ENCODE measurements at places on chromosomes 13 and 19. TPM values are rescaled to one million over a fixed set of nuclear protein-coding genes. Genes with fewer than 3 reads are reported as not detected.

DNA sequence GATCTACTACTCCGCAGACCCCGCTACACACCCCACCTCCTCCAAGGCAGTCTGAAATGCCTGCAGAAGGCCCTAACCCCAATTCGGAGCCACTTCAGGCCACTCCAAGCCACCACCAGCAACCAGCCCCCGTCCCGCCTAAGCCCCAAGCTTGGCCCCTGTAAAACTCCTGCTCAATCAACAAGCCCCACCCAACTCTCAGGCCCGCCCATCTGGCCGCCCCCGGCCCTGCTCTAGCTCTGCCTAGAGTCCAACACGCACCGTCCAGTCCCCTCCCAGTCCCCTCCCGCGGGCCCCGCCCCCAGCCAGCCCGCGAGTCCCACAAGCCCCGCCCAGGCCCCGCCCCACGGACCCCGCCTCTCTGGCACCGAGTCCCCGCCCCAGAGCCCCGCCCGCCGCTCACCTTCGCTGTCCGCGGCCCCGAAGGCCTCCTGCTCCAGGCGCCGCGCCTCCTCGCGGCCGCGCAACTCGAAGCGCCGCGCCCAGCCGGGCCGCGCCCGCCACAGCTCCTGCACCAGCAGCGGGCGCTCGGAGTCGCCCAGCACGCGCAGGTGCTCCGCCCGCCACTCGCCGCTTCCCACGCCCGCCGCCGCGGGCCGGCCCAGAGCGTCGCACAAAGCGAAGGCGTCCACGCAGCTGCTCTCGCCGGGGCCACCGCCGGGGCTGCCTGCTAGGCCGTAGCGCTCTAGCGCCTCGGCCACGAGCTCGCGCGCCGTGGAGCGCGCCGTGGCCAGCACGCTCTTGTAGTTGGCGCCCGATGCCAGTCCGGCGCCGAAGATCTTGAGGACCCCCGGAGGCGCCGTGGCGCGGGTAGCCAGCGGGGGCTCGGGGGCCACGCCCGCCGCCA is 1.6 kb downstream of the RASIP1 start:
- peaks cover 16% of the 10 kb centered on the region for H3K4me1 ChIP-seq
- peak; percentile 88 for DNase-seq
- H3K27ac ChIP-seq = peak overlapping the region; percentile 88

- H3K4me3 ChIP-seq = no peak overlapping the region
- H3K27ac ChIP-seq = no peak overlapping the region
- no peaks in the 10 kb centered on the region for H3K36me3 ChIP-seq
- H3K27me3 ChIP-seq = no peaks in the 10 kb centered on the region
- DNase-seq = no peak
Observed at GRCh38 chr13:71242201-71242600, 624.8 kb downstream of the DACH1 start.

- no peaks in the 10 kb centered on the region for H3K27me3 ChIP-seq
- no peak for DNase-seq
- H3K4me1 ChIP-seq = no peaks in the 10 kb centered on the region
- H3K36me3 ChIP-seq = no peaks in the 10 kb centered on the region
Observed at GRCh38 chr13:67075239-67075638, 154.9 kb downstream of the PCDH9 start.

- no peaks in the 10 kb centered on the region for H3K27me3 ChIP-seq
- peak overlapping the region; percentile 56 for H3K27ac ChIP-seq
- peak overlapping the region; percentile 45 for H3K4me3 ChIP-seq
Observed at GRCh38 chr19:38003438-38004185, 96.6 kb downstream of the SIPA1L3 start.

DNA sequence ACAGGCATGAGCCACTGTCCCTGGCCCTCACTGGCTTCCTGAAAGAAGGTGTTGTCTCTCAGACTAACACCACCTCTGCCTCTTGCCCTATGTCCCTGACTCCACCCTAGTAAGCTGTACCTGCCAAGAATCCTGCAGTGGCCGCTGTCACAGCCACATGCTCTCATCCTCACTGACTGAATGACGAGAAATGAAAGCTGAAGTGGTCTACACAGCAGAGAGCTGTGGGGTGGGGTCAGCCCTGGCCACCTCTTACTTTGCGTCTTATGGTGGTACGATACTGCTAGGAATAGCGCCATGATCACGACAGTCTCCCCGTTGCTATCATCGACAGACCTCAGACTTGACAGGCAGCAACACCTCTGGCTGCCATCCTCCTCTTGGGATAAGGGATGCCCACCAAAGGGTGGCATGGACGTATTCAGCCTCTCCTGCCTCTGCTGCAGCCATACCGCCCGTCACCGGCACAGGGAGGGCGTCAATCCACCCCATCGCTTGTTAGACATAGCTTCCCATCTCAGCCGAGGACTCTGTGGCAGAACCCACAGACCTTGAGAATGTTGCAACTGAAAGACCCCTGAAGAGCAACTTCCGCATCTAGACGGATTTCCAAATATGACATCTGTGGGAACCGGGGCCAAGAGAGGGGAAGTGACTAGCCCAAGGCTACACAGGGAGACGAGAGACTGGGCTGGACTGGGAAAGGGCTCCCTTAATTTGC is 809 bp downstream of the MYO1F start:
- no peak for DNase-seq
- peak overlapping the region; percentile 28 for H3K4me3 ChIP-seq
- H3K27me3 ChIP-seq = peaks cover 14% of the 10 kb centered on the region
- H3K36me3 ChIP-seq = no peaks in the 10 kb centered on the region

GRCh38 chr13:44573790-44574465 is 2.2 kb downstream of the TSC22D1 start:
- H3K4me1 ChIP-seq = peaks cover 45% of the 10 kb centered on the region
- no peaks in the 10 kb centered on the region for H3K36me3 ChIP-seq
- H3K27me3 ChIP-seq = no peaks in the 10 kb centered on the region
- DNase-seq = peak; percentile 56
- H3K27ac ChIP-seq = peak overlapping the region; percentile 98

DNA sequence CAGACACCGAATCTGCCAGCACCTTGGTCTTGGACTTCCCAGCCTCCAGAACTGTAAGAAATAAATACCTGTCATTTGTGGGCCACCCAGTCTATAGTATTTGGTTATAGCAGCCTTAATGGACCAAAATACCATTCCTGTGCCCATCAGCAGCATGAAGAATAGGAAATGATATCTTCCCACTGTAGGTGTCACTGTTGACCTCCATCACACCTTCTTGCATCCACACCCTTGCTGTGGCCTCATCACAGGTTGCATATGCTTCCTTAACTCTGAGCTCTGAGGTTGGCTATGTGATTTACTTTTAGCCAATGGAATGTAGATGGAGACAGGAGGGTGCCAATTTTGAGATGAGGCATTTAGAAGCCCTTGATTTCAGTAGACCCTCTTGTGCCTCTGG is 242.0 kb upstream of the TSHZ3 start:
- H3K4me3 ChIP-seq = no peak overlapping the region
- DNase-seq = no peak
- no peaks in the 10 kb centered on the region for H3K36me3 ChIP-seq
- H3K27ac ChIP-seq = no peak overlapping the region

GRCh38 chr13:22836475-22836874 is 344.3 kb upstream of the SGCG start:
- no peak overlapping the region for H3K4me3 ChIP-seq
- DNase-seq = no peak
- H3K36me3 ChIP-seq = no peaks in the 10 kb centered on the region
- no peaks in the 10 kb centered on the region for H3K27me3 ChIP-seq
- no peaks in the 10 kb centered on the region for H3K4me1 ChIP-seq
- H3K27ac ChIP-seq = no peak overlapping the region

DNA sequence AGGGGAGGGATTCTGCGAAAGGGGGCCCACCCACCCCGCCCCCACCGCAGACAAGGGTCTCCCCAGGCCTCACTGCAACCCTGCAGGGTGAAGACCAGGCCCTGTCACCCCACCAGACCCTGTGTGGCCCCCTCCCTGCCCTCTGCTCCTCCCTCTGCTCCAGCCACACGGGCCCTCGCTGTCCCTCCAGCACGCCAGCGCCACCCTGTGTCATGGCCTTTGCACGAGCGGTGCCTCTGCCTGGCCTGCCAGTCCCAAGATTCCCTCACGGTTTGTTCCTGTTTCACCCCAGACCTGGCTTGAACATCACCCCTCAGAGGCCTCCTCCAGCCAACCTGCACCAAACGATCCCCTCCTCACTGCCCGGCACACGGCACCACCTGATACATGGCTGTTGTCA is 27.3 kb downstream of the PIP5K1C start:
- no peak for DNase-seq
- H3K36me3 ChIP-seq = no peaks in the 10 kb centered on the region
- H3K4me3 ChIP-seq = no peak overlapping the region

GRCh38 chr19:9849791-9850190 is 14.7 kb downstream of the PIN1 start:
- no peaks in the 10 kb centered on the region for H3K27me3 ChIP-seq
- H3K4me1 ChIP-seq = no peaks in the 10 kb centered on the region
- no peak overlapping the region for H3K27ac ChIP-seq

DNA sequence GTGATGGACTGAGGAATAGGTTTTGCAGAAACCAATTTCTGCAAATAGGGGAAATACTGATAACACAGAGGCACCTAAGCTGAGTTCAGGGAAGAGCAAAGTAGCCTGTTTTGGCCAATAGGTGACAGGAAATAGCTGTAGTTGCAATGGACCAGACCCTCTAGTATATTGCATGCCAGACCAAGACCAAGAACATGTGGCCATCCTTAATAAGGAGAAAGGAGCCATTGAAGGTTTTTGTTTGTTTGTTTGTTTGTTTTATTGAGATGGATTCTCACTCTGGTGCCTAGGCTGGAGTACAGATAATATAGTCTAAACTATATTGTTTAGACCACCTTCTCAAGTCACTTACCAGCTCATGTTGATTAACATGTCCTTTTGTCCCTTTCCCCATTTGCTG is 101.5 kb downstream of the ZNF557 start:
- no peak overlapping the region for H3K4me3 ChIP-seq
- peaks cover 2% of the 10 kb centered on the region for H3K4me1 ChIP-seq
- peaks cover 60% of the 10 kb centered on the region for H3K36me3 ChIP-seq
- H3K27me3 ChIP-seq = no peaks in the 10 kb centered on the region

- no peak overlapping the region for H3K4me3 ChIP-seq
- H3K27ac ChIP-seq = no peak overlapping the region
- no peaks in the 10 kb centered on the region for H3K36me3 ChIP-seq
- no peaks in the 10 kb centered on the region for H3K4me1 ChIP-seq
Observed at GRCh38 chr13:48138270-48138669, 43.4 kb upstream of the MED4 start.

GRCh38 chr13:89279374-89279773 is 1608.2 kb downstream of the SLITRK5 start:
- H3K4me1 ChIP-seq = no peaks in the 10 kb centered on the region
- H3K4me3 ChIP-seq = no peak overlapping the region
- no peaks in the 10 kb centered on the region for H3K36me3 ChIP-seq
- H3K27me3 ChIP-seq = no peaks in the 10 kb centered on the region
- no peak for DNase-seq

DNA sequence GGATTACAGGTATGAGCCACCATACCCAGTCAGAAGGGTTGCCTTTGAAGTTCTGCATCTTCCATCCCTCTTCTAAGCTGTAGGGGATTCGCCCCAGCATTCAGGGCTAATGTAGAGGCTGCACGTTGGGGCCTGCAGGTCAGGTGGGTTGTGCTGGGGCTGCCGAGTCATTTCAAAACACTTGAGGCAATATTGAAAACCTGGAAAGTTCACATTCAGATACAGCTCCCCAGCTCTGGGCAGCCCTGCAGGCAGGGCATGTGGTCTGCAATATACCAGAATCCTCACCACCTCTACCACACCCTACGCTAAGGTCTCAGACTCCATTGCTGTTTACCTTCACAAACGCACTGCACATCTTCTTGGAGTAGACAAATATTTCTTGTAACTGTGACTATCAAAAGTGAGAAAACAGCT is 24.6 kb downstream of the CCNE1 start:
- no peak overlapping the region for H3K4me3 ChIP-seq
- H3K27ac ChIP-seq = no peak overlapping the region
- H3K4me1 ChIP-seq = no peaks in the 10 kb centered on the region
- no peak for DNase-seq
- H3K27me3 ChIP-seq = peaks cover 10% of the 10 kb centered on the region
- H3K36me3 ChIP-seq = no peaks in the 10 kb centered on the region

DNA sequence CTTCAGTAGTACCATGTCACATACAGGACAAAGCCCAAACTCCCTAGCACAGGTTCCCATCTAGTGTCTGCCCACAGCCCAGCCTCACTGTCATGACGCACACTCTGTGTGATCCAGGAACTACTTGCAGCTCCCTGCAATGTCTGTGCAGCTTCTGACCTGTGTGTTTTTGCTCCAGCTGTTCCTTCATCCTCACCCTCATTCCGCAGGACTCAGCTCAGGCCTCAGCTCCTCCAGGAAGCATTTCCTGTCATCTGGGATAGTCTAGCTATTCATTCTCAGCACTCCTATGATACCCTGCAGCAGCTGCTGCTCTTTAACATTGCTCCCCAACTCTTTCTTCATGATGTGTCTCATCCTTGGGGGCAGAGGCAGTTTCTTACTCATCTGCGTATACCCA is 56.1 kb downstream of the ENOX1 start:
- no peak overlapping the region for H3K27ac ChIP-seq
- H3K27me3 ChIP-seq = no peaks in the 10 kb centered on the region
- H3K4me3 ChIP-seq = no peak overlapping the region
- no peak for DNase-seq

GRCh38 chr19:11451871-11452619 is 16.6 kb downstream of the PRKCSH start:
- H3K27me3 ChIP-seq = peaks cover 14% of the 10 kb centered on the region
- H3K4me3 ChIP-seq = no peak overlapping the region
- no peaks in the 10 kb centered on the region for H3K4me1 ChIP-seq
- no peak overlapping the region for H3K27ac ChIP-seq
- no peak for DNase-seq

DNA sequence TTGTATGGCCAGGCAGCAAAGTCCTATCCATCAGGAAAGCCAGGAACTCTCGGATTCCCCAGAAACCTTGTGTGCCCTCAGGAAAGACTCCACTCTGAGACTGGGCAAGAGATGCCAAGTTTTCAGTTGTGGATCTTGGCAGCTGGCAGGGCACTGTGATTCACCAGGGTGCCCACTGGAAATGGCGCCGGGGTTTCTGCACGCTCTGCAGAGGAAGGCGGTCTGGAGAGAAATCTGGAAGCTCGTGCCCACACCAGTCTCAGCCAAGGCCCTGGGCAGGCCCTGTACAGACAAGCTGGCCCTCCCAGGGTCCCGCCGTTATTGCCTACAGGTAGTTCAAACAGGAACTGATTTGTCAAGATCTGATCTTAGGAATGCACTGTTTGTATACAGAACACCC is 4.9 kb downstream of the NAPA start:
- H3K27ac ChIP-seq = peak overlapping the region; percentile 99
- peak; percentile 44 for DNase-seq
- H3K27me3 ChIP-seq = no peaks in the 10 kb centered on the region
- H3K36me3 ChIP-seq = no peaks in the 10 kb centered on the region
- H3K4me1 ChIP-seq = peaks cover 84% of the 10 kb centered on the region
- peak overlapping the region; percentile 31 for H3K4me3 ChIP-seq

- no peak overlapping the region for H3K27ac ChIP-seq
- H3K4me3 ChIP-seq = no peak overlapping the region
- H3K27me3 ChIP-seq = no peaks in the 10 kb centered on the region
- H3K36me3 ChIP-seq = no peaks in the 10 kb centered on the region
- no peaks in the 10 kb centered on the region for H3K4me1 ChIP-seq
Observed at GRCh38 chr19:17993076-17993813, 14.7 kb upstream of the ARRDC2 start.

- no peak overlapping the region for H3K27ac ChIP-seq
- H3K4me3 ChIP-seq = no peak overlapping the region
- H3K36me3 ChIP-seq = no peaks in the 10 kb centered on the region
- DNase-seq = no peak
Observed at GRCh38 chr19:31528261-31528660, 179.0 kb upstream of the TSHZ3 start.

Gene SIGLEC9
- not detected for total RNA-seq

Gene ZNF554
- 2.1 TPM for total RNA-seq

Gene SLC10A2
- not detected for total RNA-seq

Gene ADGRE2
- total RNA-seq = 0.05 TPM

Gene KLC3
- not detected for total RNA-seq

Gene SPACA7
- total RNA-seq = not detected

Gene FGF22
- not detected for total RNA-seq

Gene FGF21
- total RNA-seq = not detected

Gene PRKCG
- not detected for total RNA-seq

Data from gastrocnemius medialis (tissue), 4 donors.